Naive thymus-derived CD4-positive, alpha-beta T cell (primary cell): ENCODE measurements at places on chromosomes 4 and X.
A peak's percentile ranks its signal among the peaks of the same experiment; 100 is the strongest.

DNA sequence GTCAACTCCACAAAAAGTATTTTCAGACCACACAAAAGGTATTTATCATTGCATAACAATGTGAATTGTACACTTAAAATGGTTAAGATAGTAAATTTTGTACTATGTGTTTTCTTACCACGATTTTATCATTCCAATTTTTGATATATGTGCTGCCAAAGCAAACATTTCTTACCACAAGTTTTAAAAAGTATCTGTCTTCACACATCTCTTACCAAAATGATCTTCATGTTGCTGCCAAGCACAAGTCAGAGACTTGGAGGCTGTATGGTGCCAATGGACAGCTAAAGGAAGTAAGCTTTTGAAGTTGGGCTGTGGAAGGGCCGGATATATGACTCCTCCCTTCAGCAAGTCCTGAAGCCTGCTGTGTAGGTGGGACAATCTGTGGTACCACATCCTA lies 67.9 kb downstream of the TMLHE start:
- no peak for DNase-seq

DNA sequence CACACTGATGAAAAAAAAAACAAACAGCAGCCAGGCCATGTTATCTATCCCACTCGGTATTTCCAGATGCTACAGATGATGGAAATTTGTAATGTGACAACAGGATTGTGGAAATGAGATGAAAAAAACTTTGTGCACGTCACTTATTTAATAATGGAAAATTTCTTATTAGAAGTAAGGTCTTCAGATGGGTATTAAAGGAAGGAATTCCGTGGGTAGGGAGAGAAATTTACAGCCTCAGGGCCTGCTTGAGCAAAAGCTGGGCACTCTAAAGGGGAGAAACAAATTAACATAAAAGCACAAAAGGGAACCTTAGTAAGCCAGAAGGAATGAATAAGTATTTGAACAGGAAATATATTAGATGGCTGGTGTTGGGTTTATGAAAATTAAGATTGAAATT lies 4.2 kb upstream of the PKD2 start:
- DNase-seq: no peak

DNA sequence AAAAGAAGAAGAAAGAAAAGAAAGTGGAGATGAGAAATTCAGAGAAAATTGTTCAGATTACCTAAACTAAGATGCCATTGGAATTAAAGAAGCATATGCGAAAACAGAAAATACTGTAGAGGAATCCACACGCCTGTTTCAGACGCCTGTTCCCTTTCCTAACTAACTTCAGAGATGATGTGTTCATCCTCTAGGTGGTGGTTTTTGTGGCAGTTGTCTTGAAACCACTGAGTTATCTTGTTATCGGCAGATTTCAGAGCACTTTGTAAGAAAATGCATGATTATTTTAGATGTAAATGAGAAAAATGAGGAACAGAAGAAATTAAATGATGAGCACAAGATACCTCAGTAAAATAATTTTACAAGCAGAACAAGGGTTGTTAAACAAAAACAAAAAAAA lies 48.3 kb downstream of the FUNDC1 start:
- no peak for DNase-seq

- peak; percentile 85 for DNase-seq
Measured at GRCh38 chr4:986879-987623, at the start of gene IDUA. Gene IDUA (plus strand): TSS chr4:987044. CDS start chr4:987085, 41 bp downstream.

DNA sequence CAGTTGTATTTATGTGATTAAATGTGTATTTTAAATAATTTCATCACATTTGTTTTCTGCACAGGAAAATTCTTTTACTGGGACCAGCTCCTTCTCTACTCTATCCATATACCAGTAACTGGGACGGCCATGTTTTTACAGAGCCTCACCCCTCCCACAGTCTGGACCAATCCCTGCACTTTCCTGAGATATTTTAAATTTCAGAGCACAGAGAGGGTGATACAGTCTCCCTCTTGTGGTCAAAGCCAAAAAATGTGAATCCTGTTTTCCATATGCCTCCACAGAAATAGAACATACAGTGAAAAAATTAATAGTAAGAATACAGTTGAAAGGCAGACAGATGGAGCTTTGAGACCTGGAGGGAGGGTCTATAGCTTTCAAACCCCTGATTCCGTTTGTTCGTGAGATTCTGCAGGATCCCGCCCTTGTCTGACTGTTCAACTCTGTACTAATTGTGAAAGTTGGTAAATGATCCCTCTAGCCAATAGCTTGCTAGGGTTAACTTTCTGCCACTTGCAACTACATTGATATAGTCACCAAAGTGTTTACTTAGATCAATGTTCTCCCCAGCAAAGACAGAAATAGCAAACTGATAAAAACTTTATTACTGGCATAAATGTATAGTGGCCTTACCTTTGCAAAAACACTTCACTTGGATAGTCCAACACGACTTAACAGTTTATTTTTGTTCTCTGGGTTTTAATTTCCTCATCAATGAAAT lies 172.2 kb downstream of the PPARGC1A start:
- no peak for DNase-seq
